ENCODE measurements at places on chromosomes 2 and 18.

GRCh38 chr2:196372811-196373664 is 201.7 kb upstream of the STK17B start:
- no peak for DNase-seq

- DNase-seq, result peak; percentile 90
Measured at GRCh38 chr2:197310271-197310985, at the start of gene ANKRD44. TSS of gene ANKRD44 (minus strand) at chr2:197310780. CDS start at chr2:197310604, 176 bp downstream.

- DNase-seq, result no peak
Measured at GRCh38 chr18:49944663-49945062, 131.3 kb upstream of the ACAA2 start.

- peak; percentile 20 for DNase-seq
Measured at GRCh38 chr2:10079266-10079869, 843 bp downstream of the CYS1 start.

GRCh38 chr2:113876503-113877387 is 13.1 kb upstream of the ACTR3 start:
- peak; percentile 72 for DNase-seq

DNA sequence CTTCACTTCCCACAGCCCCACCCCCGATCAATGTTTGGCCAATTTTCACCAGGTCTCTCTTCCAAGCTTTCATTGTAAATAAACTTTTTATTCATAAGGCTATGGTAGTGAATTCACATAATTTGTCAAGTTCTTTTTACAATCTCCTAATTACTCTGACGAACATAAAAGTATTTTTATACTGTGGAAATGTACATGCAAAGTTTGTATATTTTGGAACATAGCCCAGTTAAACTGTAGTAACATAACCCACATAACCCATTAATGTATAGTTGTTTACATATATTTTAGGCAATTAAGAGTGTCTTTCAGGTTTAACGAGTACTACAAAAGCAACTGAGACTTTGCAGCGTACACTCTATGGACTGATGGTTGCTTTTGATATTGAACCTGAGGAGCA is 228.3 kb upstream of the ERBB4 start:
- no peak for DNase-seq

DNA sequence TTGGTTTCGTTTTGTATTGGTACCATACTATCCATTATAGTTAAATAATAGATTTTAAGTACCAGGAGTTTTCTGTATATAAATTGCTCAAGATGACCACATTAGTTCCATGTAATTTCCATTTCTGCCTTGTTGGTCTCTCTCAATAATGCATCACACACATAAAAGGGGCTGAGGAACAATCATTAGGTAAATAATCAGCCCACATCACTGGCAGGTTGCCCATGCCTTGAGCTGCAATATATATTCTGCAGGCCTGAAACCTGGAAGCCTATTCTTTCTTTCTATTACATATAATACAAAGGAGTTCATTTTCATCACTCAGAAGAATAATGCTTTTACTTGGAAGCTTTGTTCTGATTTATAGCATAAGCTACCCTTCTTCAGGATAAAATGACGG is 616.1 kb upstream of the PKDCC start:
- no peak for DNase-seq

GRCh38 chr2:128779301-128780095 is 460.8 kb upstream of the HS6ST1 start:
- no peak for DNase-seq

GRCh38 chr2:11744631-11745394 is 1.6 kb upstream of the LPIN1 start:
- peak; percentile 13 for DNase-seq

DNA sequence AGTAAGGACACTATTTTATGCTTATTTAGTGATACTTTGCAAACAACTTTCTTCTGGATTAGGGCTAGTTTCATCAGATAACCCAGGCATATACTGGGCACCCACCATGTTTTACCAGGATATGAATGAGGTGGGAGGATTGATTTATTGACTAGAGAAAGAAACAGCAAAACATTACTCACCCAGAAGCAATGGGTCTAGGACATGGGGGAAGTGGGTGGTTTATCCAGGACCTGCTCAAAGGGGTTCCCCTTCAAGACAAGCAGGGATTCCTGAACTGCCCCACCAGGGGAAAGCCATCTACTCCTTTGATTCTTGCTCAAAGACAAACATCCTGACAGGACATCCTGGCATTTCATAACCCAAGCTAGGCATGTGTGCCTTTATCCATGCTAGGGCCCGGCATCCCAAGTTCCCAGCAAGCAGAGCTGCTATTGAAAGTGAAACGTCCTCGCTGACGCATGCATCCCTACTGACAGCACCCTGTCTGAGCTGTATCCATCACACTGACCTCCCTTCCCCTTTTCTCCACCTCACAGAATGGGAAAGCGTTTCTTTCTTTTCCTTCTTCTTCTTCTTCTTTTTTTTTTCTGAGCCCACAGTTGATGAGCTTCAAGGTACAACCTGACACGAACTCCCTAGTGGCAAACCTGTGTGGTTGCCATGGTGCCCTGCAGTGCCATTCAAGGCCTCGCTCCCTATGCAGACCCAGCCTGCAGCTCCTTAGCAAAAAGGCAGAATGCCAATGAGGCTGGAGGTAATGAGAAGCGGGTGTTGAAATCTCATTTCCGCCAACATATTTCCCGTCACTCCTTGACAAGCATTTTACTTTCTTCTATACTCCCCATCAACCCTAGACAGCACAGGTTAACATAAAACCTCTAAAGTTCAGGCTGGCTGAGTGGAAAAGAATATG is 70.5 kb downstream of the CLHC1 start:
- DNase-seq, result no peak

GRCh38 chr2:195861821-195862220 is 204.8 kb downstream of the SLC39A10 start:
- DNase-seq, result no peak

GRCh38 chr2:26317377-26318105 is 28.4 kb upstream of the SELENOI start:
- no peak for DNase-seq

GRCh38 chr2:238947920-238948710 is 100.2 kb downstream of the TWIST2 start:
- DNase-seq, result no peak

- DNase-seq, result no peak
Measured at GRCh38 chr18:76565238-76566173, 70.5 kb upstream of the ZNF516 start.

GRCh38 chr18:56522816-56523215 is 115.6 kb downstream of the TXNL1 start:
- no peak for DNase-seq

DNA sequence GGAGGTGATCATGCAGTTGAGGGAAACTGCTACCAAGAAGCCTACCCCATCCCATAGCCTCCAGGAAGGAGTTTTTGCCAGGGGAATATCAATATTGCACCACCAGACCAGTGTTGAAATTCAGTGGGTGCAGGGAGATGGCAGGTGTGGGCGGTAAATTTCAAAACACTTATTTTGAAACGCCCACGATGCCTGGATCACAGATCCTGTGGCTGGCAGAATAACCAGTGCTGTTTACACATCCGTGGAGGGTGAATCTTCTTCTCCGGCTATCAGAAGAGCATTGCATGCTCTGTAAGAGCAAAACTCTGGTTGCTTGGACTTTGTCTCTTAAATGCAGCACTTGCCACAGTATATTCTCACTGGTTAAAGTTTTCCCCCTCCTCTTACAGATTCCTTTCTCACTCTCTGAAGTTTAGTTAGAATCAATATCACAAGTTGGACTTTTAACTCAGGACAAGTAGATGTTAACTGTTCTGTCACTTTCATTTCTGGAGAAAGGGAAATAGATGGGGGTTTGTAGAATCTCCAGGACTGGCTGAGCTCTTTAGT is 70.5 kb upstream of the ZCCHC2 start:
- DNase-seq, result peak; percentile 52

- no peak for DNase-seq
Measured at GRCh38 chr2:176960736-176961520, 251.7 kb upstream of the HNRNPA3 start.

DNA sequence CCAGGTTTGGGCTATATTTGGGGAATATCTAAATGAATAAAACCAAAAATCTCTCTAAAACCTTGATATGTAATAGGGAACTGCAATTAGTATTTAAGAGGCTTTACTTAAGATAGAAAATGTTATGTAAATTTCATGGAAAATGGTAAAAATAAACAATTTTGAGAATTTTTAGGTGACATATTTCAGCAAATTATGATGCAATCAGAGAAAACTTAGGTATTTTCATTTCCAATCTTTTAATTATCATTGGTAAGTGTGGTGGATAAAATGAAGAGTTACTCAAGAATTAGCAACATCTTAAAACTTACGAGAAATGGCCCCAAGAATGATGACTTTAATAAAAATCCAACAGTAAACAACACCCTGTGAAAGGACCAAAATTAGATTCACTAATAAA is 571.4 kb downstream of the ERBB4 start:
- DNase-seq, result no peak

DNA sequence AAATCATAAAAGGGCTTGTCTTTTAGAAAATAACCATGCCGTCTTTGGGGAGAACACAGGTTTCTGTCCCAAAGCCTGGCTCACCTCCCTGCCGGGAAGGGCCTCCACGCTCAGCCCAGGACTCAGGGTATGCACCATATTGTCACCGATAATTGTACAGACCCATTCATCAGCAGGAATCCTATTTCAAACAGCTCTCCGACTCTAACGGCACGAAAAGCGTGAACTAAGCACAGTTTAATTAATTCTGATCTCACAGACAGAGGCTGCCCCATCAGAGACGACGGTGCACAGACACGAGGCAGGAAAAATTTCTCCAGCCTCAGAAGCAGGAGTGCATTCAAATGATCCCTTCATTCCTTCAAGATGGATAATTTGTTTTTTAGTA is 276.2 kb downstream of the MYCN start:
- no peak for DNase-seq

DNA sequence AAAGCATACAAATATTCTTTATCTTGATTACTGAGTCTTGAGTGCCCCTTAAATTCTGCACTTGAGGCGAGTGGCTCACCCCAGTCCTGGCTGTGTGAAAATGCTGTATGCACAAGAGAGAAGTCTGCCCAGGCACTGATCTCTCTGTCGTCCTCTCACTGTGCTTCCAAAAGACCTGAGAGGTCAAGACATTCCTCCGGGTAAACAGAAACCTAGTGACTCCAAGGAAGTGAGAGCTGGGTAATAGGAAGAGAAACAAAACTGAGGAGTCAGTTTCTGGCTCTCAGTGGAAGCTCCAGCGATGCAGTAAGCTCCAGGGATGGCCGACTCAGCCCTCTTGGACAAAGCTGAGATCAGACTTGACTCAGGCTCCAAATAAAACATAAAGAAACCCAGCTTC is 70.9 kb downstream of the AAK1 start:
- DNase-seq, result no peak

DNA sequence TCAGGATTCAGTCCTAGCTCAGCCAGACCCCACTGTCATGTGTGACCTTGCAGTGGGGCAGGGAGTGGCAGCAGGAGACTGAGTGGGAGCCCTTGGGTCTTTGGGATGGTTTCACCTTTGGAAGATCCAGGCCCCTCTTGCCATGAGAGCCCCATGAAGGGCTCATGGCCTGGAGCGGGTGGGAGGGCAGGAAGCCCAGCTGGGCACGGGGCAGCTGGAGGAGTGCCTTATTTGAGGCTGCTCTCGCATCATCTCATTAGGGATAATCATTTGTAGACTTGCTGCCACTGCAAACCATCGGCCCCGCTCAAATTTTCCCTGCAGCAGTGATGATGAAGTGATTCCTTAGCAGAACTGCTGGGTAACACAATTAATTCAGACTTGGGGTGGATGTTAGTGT is 73.9 kb downstream of the TGOLN2 start:
- DNase-seq, result no peak

- no peak for DNase-seq
Measured at GRCh38 chr18:23281626-23282436, 146.5 kb downstream of the CABLES1 start.

DNA sequence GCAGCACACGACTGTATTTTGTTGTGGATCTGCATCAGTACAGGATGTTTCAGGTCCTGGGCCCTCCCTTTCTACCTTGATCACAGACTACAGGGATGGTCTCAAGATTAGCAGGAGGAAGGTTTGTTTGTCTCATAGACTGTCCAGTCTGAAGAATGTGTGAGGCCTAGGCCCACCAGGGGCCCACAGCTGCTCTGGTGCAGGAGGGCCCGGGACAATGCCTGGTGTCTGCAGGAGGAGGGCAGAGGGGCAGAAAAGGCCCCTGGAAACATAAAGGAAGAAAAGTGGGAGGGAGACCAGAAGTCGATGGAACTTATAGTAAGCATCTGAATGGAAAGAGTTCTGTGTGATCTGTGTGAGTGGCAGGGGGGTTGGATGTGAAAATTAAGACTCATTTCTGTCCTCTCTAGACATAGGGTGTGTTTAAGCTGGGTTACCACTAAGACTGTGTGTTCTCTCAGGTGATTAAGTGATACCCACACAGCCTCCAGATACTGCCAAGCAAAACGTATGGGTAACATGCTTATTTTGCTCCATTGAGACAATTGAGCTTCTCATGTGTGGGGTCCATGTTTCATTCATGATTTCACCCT is 33.4 kb upstream of the LPIN2 start:
- DNase-seq, result peak; percentile 51

- no peak for DNase-seq
Measured at GRCh38 chr2:129717560-129718130, 261.8 kb upstream of the RAB6C start.

DNA sequence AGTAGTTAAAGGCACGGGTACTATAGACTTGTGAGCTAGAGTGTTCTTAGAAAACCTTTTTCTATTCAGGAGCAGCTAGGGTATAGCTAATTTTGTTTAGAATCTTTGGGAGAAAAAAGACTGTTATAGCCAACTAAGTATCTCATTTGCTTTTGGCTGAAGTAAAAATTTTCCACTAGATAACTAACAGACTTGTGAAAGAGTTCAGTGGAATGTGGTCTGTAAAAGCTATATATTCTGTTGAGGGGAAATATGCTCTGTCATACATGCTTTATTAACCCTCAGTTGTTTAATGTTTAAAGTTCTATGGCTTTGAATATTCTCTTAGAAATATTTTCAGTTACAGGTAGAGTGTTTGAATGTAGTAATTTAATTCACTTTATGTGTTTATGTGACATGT is 49.7 kb downstream of the RIF1 start:
- no peak for DNase-seq

- no peak for DNase-seq
Measured at GRCh38 chr18:56298935-56299334, 339.5 kb downstream of the TXNL1 start.

DNA sequence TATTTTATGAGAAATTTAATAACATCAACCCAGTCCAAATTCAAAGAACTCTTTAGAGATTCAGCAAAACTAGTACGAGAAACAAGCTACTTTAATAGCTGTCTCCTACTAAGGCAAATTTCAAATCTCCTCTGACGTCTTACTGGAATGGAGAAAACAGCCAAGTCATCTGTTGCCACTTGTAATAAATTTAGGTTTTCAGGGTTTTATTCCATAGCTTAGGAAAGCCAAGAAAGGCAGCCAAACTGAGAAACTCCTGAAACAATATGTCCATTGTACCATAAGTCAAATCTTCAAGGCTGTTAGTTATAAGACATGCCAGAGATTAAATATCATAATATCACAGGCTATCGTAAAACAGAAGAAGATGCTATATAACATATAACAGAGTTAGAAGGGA is 524.6 kb upstream of the SETBP1 start:
- DNase-seq, result no peak
